ENCODE measurements at places on chromosomes 6 and 20. TPM values are rescaled to one million over a fixed set of nuclear protein-coding genes. Genes with fewer than 3 reads are reported as not detected.

Gene CDSN
- total RNA-seq = not detected

Gene FAM120B
- total RNA-seq = 22.0 TPM

Gene NMBR
- not detected for total RNA-seq

Gene ARMH2
- total RNA-seq = not detected

Gene SLC17A2
- not detected for total RNA-seq

Gene TDRD6
- total RNA-seq = 1.1 TPM

Gene SPO11
- total RNA-seq = not detected

Gene SYCP2
- total RNA-seq = 2.7 TPM

Gene VSTM2L
- total RNA-seq = 1.4 TPM

Gene VGLL2
- total RNA-seq = not detected

Gene GNAS
- 469 TPM for total RNA-seq

Data from articular chondrocyte of knee joint (primary cell).